ENCODE measurements at places on chromosomes 7 and 10. TPM values are rescaled to one million over a fixed set of nuclear protein-coding genes. Genes with fewer than 3 reads are reported as not detected.

GRCh38 chr7:123210986-123211385 lies 11.2 kb upstream of the SLC13A1 start:
- no peak for DNase-seq

- DNase-seq, result no peak
Observed at GRCh38 chr7:51366930-51367613, 50.5 kb upstream of the COBL start.

DNA sequence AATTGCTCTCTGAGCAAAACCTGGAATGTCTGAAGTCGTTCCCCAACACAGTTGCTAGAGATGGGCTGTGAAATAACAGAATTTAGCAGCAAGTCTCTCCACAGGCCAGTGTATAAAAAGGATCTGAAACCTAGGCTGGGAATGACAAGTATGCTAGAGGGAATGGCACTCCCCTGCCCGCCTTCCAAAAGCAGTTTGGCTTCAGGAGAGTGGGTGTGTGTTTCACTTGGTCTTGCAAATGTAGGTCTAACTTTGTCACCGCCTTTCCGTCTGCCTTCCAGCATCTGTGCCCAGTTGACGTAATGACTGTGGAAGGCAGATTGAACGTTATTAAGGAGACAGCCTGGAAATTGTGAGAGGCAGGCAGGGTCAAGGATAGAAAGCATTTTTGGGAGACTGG lies 18.0 kb upstream of the MTURN start:
- no peak for DNase-seq

DNA sequence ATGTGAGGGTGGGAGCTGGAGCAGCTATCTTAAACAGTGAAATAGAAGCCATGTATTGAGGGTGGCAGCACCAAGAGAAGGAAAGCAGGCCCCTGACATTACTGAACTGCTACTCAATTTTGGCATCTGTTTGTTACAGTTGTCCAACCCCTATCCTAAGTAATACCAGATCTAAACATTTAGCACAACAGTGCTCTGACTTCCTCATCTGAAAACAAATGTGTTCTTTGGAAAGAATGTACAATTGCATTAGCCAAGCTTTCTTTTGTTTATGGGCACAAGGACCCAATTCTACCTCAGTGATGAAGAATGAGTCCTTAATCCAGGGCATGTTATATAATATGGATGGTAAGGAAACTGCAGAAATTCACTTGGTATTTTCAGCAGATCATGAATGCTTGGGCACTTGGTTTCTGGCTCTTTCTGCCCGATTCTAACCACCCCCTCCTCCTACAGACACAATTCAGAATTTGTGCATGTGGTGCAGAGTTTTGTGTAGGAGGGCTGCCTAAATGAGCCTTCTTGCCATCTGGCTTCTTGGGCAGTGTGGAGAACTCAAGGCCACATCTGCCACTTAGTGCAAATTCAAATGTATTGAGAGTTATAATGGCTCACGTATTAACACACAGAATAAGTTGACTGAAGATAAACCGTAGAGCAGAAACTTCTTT lies 36.9 kb upstream of the KMT2E start:
- no peak for DNase-seq

- no peak for DNase-seq
Observed at GRCh38 chr10:91632671-91633550, at the start of gene PPP1R3C. TSS of gene PPP1R3C (minus strand) at chr10:91633071. CDS start at chr10:91632969, 102 bp downstream.

- no peak for DNase-seq
Observed at GRCh38 chr10:116803451-116804249, 45.6 kb upstream of the ENO4 start.

IFIT2 gene
- 2.9 TPM for total RNA-seq

DNA sequence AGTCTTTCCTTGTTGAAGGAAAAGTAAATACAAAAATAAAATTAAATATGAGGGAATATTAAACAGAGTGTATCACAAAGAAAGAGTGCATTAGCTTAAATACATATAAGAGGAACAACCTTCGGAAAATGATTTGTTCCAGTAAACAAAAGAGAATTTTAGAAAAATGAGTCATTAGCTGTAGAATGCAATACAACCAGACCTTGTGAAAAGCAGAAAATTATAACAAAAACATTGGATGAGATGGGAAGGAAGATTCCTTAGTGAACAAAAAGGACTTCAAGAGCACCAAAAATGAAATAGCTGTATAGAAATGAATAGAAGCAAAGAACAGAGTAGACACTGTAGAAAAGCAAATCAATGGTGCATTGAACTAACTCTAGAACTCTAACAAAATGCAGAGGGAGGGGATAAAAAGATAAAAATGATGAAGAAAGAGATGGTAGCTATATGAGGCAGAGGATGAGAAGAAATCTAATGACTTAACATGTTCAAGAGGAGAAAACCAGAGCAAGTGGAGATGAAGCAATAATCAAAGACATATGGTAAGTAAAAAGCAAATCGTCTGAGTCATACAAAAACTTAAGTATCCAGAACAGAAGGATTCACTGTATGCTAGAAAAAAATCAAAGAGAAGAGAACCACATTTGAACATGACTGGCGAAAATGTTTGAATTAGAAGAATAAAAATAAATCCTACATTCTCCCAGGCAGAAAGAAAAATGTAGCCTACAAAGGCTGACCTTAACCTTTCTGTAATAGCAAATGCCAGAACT lies 190.5 kb downstream of the TMEM26 start:
- DNase-seq, result no peak

GRCh38 chr7:4815609-4816418 lies 40.4 kb downstream of the AP5Z1 start:
- no peak for DNase-seq

- no peak for DNase-seq
Observed at GRCh38 chr7:131608116-131608500, 51.7 kb upstream of the PODXL start.

DNA sequence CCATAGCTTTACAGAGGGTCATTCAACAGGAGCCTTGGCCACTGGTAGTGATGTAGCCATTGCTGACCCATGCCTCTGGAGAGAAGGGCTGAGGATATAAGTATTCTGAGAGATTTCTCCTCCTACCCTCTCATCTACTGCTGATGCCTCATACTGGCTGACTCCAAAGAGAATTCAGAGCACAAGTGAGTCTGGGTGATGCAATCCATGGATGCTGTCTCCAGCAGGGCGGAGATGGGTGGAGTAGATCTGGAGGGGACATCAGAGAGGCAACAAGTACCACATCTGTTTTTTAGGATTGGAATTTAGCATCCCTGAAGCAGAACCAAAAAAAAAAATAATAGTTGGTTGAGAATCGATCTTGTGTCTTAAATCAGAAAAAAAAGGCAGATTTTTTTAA lies 705.7 kb upstream of the CELF2 start:
- no peak for DNase-seq

LIPA gene
- 27.7 TPM for total RNA-seq

DNA sequence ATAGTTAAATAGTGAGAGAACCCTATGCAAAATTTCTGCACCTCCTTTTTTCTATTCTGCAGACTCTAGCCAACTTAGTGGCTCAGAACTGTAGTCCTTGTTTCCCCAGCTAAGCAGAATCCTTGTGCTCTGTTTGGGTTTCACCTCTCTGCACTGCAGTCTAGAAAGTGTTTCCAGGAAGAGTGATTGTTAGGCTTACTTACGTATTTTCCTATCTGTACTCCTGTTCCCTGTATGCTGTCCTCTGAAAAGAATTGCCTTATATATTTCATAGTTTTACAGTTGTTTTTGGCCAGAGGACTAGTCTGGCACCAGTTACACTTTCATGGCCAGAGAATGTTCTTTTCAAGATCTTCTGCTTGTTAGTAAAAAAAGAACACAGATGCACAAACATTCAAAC lies 154.6 kb upstream of the POT1 start:
- DNase-seq, result no peak

NANOS1 gene
- not detected for total RNA-seq

GRCh38 chr7:105585850-105586500 lies 4.7 kb upstream of the EFCAB10 start:
- DNase-seq, result no peak

DNA sequence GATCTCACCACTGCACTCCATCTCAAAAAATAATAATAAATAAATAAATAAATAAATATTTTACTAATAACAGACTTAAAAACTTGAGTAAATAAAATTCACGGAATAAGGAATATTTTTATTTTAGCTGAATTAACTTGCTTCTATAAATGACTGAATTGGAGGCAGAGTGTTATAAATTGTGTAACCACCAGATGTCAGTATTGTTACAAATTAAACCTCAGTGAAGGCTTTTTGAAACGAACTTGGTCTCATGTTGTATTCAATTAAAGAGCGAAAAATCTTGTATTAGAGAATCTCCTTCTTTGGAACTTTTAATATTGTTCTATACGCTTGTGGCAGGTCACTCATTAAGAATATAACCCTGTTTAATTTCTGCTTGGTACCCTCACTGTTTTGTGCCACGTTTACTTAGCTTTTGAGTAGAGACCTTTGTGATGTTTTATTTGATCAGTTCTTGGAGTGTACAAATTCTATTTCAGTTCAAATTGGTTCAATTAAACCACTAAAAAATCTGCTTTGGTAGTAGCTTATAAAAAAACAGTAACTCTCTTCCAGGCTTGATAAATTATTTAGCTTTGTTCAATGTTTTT lies 45.6 kb upstream of the SCIN start:
- DNase-seq, result no peak

SPDYE6 gene
- not detected for total RNA-seq

SPDYE2 gene
- not detected for total RNA-seq

DNA sequence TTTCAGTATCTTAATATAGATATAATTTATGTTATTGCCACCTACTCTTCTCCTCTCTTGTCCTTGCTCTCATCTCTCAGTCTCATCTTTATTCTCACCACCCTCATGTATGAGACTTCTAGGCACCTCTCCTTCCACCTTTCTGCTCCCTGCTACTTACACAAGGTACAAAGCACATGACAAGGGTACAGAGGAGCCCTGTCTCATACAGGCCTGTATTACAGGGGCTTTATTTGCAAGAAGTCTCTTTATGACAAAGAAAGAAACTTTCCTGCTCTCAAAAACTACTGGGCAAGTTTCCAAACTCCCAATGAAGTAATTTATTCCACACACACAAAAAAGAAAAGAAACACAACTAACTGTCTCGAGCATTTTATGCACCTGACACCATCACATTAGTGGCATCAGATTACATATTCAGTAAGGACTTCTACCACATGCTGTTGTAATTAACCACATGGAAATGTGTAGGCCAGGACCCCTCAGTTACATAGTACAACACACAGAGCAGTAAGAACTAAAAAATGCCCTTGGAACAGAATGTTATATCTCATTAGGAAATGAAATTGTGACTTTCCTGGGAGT lies 253.1 kb downstream of the FZD1 start:
- DNase-seq, result no peak

DNA sequence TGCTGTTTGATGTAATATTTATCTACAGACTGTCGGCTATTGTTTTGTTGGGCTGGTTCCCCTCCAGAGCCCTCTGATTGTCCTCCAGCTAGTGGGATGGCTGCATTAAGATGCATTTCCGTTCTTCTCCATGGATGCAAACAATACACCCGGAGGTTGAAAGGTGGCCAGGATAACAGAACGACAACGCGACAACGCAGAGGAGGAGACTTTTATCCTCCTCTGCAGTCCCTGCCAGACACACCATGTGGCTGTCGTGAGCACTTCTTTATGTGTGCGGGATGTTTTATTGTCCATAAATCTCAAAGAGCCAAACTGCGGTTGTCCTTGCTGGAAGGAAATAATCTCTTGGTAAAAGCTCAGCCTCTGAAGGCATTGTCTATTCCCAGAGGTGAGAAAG lies 39.1 kb upstream of the TCERG1L start:
- no peak for DNase-seq

DNA sequence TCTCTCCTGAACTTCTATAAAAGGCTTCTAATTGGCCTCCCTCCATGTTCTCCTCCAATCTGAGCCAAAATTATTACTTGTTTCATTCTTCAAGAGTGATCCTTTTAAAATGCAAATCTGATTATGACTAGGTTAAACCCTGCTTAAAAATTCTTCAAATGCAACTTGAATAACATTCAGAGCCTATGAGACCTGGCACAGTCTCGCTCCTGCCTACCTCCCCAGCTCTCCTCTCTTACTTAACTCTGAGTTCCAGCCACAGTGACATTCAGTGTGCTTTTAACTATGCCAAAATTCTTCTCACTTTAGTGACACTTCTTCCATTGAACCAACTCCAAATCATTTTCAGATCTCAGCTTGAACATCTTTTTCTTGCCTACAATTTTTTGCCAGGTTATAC lies 68.8 kb downstream of the TMEM168 start:
- DNase-seq, result no peak

- no peak for DNase-seq
Observed at GRCh38 chr10:89478739-89479654, 56.4 kb downstream of the SLC16A12 start.

DNA sequence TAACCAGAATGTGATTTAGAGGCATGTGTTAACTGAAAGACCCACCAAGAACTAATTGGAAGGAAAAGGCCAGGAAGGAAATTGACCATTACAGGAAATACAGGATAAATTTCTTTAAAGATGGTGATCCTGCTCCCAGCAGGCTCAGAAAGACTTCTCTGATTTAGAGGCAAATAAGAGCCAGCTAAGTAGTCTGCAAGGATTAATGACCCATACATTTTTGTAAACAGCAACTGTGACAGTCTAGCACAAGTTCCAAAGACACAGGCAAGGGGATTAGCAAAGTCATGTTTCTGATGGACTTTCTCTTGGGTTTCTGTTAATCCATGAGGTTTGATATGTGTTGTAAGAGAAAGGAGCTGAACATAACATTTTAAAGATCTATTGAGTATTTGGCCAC lies 425.0 kb downstream of the HTR7 start:
- no peak for DNase-seq

DNA sequence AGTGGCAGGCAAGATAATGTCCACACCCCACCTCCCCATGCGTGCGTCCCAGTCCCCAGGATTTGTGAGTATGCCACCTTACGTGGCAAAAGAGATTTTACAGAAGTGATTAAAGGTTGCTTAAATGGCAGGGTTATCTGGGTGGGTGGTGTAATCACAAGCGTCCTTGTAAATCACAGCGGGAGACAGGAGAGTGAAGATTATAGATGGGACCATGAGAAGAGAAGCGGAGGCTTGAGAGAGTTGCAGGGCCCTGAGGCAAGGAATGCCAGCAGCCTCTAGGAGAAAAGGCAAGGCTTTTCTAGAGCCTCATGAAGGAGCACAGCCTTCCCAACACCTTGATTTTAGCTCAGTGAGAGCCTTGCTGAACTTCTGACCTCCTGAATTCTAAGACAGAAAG lies 10.2 kb downstream of the ZRANB1 start:
- no peak for DNase-seq

GRCh38 chr10:55104738-55105137 lies 303.7 kb upstream of the PCDH15 start:
- DNase-seq, result no peak

DNA sequence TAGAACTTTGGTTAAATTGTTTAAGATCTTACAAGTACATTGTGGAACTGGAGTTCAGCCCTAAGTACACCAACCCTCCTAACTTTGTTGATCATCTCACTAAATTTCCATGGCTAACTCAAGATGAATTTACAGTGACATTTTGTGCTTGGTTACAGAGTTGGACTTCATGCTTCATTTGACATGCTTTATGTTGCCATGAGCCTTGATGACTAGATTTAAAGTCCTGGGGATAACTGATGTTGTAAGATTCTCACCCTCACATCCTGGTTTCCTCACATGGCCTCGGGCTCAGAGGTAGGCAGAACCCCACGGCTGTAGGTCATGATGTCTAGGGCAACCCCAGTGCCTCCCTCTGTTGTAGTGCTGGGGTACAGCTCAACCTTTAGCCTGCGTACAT lies 397.2 kb upstream of the IGFBP3 start:
- no peak for DNase-seq

NPFFR1 gene
- not detected for total RNA-seq

PIP gene
- total RNA-seq, result 2.5 TPM

CYP3A7 gene
- total RNA-seq, result not detected

GRCh38 chr10:4265964-4266363 lies 481.0 kb upstream of the KLF6 start:
- no peak for DNase-seq

- DNase-seq, result no peak
Observed at GRCh38 chr10:43231523-43232078, 35.3 kb downstream of the RASGEF1A start.
